ENCODE measurements at places on chromosomes 5 and 9.

- DNase-seq = no peak
These were observed 433.7 kb downstream of the ENC1 start for GRCh38 chr5:74206579-74207550.

DNA sequence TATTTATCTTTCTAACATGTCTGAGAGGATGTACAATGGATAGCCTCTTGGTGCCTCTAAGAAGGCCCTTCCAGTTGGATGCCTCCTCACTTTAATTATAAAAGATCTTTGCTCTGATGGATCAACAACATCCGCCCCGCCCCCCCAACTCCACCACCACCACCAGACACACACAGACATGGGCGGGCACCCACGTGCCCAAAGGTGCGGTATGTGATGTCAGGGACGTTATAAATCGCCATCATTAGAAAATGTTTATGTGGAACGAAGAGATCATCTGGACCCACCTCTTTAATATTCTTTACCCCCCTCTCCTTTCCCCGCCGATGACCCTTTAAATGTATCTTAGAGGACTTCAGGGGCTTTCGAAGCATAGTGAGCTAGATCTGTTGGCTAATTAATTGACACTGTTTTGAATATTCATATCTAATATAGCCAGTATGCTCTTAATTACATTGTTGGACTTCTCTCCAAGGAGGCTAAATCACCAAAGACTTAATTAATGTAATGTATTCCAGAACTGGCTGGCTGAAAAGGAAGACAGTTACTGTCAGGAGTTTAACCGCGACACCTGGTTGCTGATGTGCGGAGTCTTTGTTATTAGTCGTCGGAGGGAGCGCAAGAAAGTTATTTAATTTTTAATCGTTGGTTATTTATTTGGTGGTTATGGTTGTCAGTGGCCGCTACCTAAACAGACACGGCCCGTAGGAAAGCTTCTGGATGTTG is 6.1 kb upstream of the FOXB2 start:
- DNase-seq = no peak

GRCh38 chr5:76074487-76075065 is 8.6 kb upstream of the SV2C start:
- DNase-seq = no peak

DNA sequence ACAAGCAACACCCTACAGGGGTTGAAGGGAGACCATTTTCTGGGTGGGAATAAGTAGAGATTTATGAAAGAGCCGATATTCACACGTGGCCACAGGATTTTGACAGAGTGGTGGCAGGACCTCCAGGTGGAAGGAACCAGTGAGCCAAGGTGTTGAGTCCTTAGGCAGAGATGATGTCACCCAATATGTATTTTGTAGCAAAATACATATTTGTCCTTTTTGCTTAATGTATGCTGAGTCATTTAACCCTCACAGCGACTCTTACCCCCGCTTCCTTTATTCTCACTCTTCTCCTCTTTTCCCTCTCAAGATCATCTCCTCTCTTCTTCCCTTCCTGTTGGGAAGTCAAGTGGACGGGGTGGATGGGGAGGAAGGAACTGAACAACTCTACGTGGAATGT is 215.7 kb upstream of the S1PR3 start:
- DNase-seq = no peak

DNA sequence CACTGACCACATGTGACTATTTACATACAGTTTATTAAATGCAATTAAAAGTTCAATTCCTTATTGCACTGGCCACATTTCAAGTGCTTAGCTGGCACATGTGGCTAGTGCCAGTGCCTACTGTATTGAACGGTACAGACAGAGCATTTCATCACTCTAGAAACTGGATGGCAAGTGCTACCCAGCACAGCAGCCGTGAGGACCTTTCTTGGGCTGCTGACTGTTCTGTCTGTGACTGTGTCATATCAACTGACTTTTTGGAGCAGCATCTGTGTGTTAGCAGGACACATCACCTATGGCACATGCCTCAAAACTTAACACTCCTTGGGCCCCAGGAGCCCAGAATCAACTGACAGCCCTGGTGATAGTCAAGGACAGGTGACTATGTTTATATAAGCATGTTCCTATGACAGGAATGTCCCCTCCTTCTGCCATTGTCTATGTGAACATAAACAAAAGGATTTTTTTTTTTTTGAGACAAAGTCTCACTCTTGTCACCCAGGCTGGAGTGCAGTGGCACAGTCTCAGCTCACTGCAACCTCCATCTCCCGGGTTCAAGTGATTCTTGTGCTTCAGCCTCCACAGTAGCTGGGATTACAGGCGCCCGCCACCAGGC is 8.9 kb downstream of the IRF1 start:
- no peak for DNase-seq

DNA sequence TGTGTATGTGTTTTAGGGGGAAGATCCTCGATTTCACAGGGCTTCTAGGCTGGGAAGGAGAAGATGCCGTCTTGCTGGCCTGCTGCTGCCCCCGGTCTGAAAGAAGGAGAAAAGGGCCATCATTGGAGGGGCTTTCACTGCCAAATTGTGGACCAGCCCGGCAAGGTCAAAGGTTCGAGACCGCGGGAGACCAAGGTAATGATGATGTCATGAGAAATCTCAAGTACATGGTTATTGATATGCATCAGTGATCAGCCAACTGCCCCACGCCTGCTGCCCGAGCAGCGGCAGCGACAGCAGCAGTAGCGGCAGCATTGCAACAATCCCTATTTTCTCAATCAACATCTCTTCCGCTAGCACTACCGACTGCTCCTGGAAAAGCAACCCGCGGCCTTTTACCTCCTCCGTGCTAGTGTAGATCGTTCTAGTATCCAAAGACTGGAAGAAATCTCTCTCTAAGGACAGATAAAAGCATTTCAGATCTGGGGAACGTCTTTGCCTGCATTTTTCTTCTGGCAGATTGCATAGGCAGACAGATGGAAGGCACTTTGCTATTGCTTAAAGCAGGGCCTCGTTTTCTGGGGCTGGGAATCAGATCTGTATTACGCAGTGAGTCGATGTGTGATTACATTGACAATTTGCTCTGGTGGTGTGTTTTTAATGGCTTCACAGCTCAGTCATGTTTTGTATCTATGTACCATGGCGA is 215.3 kb downstream of the MEF2C start:
- DNase-seq = no peak
